ENCODE measurements at places on chromosomes 12 and 14.

DNA sequence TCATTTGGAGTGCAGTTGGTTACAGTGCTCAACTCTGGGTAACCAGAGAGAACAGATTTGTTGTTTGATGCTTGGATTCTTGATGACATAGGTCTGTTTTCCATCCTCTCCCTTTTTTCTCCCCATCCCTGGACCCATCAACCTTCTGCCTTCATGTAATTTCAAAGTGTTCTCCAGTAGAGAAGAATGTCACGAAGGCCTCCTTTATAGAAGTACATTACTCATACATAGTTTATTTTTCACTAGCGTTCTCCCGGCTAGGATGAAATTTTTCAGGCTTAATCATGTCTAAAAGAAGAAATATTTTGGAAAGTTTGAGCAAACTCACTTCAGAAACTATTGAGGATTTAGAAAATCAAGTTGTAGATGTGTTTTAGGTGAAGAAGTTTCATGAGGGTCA, 20.9 kb upstream of the APPL2 start:
- no peak for DNase-seq

DNA sequence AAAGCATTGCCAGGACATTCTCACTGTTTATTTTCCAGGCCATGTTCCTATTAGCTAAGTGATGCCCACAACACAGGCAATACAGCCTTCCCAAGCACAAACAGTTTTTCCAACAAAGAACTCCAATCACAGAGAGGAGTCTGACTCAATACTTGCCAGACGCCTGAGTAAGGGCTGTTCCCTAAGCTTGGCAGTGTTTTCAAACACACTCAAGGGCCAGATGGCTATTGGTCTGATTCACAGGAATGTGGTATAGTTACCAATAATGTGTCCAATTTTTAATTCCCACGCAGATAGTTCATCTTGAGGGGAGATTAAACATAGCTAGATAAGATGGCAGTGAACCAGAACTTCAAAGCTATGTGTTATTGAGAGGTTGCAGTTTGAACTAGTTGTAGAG, 381.0 kb downstream of the SNAPC1 start:
- DNase-seq, result no peak

- no peak for DNase-seq
Measured at GRCh38 chr12:82963956-82964355, 277.2 kb downstream of the TMTC2 start.

- DNase-seq, result no peak
Measured at GRCh38 chr14:92890830-92891588, 31.9 kb upstream of the CHGA start.

- no peak for DNase-seq
Measured at GRCh38 chr12:24719293-24719721, 229.6 kb downstream of the BCAT1 start.

DNA sequence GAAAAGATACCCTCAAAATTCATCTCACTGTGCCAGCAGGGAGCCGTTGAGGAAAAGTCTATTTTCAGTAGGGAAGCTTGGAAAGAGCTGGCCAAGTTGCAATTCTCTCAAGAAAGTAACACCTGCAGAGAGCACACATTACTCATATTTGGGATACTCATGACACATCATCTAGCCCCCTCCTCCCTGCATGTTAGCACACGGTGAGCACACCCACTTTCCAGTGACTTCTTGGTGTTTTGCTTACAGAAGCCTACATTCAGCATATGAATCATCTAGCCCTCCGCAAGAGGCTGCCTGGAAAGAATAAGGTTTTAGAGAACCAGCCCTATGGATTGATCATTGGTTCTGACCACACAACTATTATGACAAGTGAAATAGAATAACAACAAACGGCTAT, 124.5 kb downstream of the PTPRO start:
- DNase-seq, result no peak

DNA sequence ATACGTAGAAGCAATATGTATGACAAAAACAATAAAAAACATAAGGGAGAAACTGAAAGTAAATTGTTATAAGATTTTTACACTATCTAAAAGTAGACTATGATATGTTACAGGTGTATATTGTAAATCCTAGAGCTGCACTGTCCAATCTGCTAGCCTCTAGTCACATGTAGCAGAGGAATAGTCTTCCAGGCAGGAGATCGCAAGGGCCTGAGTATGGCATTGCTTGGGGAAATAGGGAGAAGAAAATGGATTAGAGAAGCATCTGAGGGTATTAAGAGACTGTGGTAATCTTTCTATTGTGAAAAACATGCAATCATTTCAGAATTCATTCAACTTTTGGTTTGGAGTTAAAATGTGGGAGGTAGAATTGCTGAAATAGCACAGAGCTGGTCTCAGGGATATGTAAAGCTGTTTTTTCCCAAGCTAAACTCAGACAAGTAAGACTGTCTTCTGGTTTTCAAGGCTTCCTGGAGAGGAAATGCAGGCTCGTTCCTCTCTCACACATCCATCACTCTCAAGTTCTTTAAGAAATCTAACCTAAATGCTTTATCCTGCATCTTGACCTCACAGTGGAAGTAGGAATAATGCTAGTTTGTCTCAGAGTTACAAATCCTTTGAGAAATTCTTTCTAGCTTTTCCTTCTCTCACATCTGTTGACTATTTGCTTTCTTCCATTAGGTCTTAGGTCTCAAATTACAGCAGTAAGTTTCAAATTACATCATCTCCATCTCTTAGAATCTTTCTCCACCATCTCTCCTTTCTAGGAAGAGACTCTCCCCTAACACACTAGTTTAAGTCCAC, 7.6 kb upstream of the CCDC184 start:
- no peak for DNase-seq

Data from ovary (tissue), 10 donors.